Uterus (tissue), 4 donors: ENCODE measurements at places on chromosomes 13 and 19.

- DNase-seq = no peak
Measured at GRCh38 chr13:31352467-31352866, 152.7 kb downstream of the B3GLCT start.

DNA sequence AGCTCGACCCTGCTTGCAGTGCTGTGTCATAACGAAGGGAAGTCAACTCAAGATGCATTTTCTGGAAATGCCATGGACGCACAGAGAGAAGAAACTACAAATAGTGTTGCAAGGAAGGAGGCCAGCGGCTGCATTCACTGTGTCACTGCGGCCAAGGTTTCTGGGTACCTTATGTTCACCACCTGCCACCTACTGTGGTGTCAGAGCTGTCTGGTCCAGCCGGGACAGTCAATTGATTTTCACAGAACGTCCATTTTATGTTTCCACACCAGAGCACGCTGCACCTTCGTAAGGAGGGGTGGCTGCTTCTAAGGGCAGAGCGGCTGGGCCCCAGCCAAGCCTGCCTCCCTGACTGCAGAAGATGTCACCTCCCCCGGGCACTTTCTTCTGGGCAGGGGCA is 17.7 kb downstream of the TSHZ3 start:
- DNase-seq = no peak

- DNase-seq = no peak
Measured at GRCh38 chr19:32866061-32866460, 3.5 kb downstream of the SLC7A9 start.

- DNase-seq = no peak
Measured at GRCh38 chr13:109764470-109765291, 21.7 kb downstream of the IRS2 start.

DNA sequence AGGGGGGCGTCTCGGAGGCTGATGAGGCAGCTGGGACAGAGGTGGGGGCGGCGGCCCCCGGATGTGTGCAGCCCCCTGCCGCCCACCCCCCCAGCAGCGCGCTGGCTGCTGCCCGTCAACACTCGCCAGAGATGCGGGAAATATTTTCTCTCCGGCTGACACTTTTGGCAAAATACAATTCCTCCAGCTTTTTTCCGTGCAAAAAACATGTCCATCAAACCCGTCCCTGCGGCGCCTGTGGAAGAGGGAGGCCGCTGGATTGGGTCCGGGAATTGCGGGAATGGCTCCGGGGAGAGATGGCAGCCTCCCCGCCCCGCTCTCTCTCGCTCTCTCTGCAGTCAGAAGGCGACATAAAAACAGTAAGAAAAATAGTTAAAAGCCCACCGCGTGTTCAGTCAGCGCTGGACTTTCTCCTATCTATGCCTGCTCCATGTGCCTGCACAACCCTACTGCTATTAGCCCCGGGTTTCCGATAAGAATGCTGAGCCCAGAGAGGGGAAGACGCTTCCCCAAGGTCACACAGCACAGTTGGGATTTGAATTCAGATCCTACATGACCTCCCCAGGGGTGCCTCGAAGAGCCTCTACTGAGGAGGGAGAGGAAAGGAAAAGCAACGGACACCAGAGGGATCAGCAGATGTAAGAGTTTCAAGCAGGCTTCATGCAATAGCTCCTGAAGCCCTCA is 23.2 kb downstream of the ZNRF4 start:
- DNase-seq = no peak

GRCh38 chr19:28640506-28640905 is 572.4 kb downstream of the UQCRFS1 start:
- DNase-seq = no peak

- peak; percentile 61 for DNase-seq
Measured at GRCh38 chr19:4456843-4457653, 546 bp downstream of the UBXN6 start.

- peak; percentile 39 for DNase-seq
Measured at GRCh38 chr13:78102121-78102677, 183.6 kb upstream of the EDNRB start.

- no peak for DNase-seq
Measured at GRCh38 chr13:110633776-110634175, 18.4 kb downstream of the NAXD start.

- no peak for DNase-seq
Measured at GRCh38 chr13:62119739-62120700, 704.4 kb upstream of the PCDH20 start.
